ENCODE measurements at places on chromosomes 7 and 10.
A peak's percentile ranks its signal among the peaks of the same experiment; 100 is the strongest.

- DNase-seq = no peak
These were observed 484.5 kb upstream of the ZMIZ1 start for GRCh38 chr10:78584266-78584665.

DNA sequence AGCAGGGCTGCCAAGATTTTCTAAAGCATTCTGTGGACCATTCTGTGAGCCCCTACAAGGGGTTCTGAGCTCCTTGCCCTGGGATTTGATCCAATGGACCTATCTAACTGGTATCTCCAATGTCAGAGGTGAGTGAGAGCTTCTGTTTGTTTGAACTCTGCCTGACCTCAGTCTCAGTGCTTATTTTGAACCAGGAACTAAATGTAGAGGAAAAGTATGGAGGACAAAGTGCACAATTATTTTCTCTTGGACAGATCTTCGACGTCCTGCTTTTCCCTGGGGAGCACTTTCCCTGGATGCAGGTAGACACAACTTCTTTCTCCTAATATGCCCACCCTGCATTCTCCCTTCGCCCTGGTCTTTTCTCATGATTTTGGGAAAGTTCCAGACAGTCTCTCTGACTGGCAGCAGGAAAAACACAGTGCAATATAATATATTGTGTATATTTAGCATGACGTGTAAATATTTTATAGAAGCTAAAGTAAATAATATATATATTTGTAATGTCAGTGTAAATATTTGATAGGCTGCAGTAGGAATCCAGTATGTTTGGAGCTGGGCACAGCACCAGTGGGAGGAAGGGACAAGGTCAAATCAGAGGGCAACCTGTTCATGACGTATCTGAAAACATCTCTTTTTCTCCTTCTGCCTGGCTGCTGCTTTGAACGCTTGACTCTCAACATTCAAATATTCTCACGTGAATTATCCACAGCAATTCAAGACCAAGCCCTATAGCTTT is 184.0 kb upstream of the LYZL1 start:
- DNase-seq = no peak

GRCh38 chr7:158602905-158603772 is 15.5 kb upstream of the PTPRN2 start:
- DNase-seq = no peak

DNA sequence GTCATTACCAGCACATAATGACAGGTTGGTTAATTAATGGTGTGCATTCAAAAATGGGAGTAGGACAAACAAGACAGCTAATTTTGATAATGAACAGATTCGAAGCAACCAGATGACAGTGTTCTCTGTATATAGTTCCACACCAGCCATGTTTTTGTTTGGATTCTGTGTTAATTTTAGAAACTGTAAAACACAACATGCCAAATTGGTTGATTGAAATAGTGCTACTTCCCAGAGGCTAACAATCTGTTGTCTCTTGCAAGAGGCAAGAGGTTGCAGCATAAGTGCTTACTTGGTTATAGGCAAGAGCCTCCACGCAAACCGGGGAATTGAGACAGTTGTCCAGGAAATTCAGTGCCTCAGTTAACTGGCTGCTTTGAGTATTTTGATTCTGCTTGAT is 170.2 kb upstream of the HABP2 start:
- DNase-seq = no peak

- DNase-seq = no peak
These were observed 23.8 kb downstream of the PDGFA start for GRCh38 chr7:495761-496321.

DNA sequence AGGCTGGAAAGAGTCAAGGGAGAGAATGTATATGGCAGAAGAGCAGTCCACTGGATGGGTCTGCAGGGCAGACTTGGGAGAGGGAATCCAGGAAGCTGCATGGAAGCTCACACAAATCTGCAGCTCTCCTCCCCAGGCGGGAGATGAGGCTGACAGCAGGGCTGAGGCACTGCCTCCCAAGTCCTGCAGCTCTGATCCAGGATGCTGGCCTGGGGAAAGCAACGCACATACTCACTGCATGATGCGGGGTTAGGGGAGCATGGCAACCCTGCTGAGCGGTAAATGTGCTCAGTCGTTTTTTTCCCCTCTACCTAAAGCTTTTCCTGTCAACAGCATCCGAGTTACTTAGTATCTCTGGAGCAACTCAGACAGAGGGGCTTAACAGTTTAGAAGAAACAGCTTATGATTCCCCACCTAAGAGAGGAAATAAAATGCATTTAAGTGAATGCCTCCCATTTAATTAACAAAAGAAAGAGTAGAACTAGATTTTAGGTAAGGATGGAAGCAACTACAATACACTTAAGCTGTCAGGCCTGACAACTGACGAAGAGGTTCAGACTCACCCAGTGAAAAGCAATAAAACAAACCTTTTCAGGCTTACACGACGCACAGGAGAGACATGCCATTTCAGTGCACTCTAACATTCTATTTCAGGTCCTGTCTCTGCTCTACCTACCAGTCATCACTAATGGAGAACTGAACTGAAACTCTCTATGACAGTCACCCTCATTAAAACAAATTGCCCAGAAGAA is 37.0 kb downstream of the CHCHD3 start:
- DNase-seq = no peak

- DNase-seq = no peak
These were observed 29.5 kb downstream of the NAMPT start for GRCh38 chr7:106255246-106255645.

GRCh38 chr7:123715799-123716198 is 33.0 kb downstream of the WASL start:
- DNase-seq = no peak

GRCh38 chr10:55500931-55501559 is 700.0 kb upstream of the PCDH15 start:
- DNase-seq = no peak

GRCh38 chr7:69318794-69319193 is 279.5 kb upstream of the AUTS2 start:
- no peak for DNase-seq

DNA sequence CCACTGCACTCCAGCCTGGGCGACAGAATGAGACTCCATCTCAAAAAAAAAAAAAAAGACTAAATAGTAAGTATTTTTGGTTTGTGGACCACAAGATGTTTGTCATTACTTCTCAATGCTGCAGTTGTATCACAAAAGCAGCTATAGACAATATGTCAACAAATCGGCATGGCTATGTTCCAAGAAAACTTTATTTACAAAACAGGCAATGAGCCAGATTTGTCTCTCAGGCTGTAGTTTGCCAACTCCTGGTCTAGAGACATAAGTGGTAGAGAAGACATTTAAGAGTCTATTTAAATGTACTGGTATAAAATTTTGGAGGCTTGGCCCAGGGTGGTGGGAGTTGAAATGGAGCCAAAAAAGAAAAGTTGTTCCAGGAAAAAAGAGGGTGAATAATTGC is 185.8 kb downstream of the SORCS1 start:
- DNase-seq = no peak

DNA sequence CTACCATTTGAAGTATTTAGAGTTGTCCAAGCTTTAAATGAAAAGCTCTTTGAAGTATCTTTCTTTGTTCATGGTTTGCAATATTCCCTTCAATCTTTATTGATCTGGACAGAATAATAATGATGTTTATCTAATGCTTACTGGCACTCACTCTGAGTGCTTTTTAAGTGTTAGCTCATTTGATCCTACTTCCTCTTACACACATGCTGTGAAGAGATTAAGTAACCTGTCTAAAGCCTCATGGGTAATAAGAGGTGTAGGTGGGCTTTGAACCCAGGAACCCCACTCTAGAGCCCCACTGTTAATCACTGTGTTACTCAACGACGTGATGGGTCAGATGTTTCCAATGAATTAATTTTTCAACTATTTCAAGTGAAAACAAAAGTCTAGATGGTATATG is 31.1 kb upstream of the ADD3 start:
- no peak for DNase-seq

DNA sequence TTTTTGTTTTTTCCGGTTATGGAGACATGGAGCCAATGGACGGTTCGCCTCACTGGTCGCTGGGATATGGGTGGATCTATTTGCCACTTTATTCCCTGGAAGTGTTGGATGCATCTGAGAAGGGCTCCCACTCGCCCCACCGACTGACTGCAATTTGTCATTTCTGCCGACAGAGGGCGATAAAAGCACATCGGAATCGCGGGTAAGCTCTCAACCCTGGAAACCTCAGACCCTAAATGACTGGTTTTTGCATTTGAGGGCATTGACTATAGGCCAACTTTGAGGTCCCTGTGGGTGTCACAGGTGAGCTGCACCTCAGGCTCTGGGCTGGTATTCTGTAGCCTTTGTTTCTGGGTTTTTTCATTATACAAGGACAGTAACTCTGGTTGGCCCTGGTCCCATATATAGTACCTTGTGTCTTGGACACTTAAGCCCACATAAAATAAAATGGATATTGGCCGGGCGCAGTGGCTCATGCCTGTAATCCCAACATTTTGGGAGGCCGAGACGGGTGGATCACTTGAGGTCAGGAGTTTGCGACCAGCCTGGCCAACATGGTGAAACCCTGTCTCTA is 11.9 kb upstream of the OPALIN start:
- DNase-seq = peak; percentile 49

DNA sequence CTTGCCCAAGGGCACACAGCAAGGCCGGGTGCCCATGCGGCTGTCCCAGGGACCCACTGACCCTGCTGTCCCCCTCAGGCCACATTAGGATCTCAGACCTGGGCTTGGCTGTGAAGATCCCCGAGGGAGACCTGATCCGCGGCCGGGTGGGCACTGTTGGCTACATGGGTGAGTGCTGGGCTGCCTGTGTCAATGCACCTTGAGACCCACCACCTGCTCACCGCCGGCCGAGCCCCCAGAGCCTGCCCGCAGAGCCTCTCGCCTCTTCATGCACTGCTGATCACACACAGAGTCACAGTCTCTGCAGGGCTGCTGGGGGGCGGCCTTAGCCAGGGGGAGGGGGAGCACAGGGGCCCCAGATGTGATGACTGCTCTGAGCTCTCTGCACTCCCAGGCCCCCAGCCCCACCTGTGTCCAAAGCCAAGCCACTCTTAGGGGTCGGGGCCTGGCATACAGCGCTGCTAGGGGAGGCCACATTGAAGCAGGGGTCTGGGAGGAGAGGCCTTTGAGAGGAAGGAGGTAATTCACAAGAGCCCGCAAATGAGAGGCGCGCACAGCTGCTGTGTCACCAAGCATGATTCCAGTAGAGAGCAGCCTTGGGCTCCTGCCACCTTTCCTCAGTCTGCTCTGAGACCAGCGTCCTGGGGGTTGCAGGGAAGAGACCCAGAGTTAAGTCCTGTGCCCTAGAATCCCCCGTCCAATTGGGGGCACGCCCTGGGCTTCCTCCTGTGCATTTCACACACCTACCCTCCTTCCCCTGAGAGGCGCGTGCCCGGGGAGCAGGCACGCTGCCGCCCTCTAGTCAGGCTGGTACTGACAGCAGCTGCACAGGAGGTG is 100.4 kb downstream of the RGS10 start:
- DNase-seq = no peak

DNA sequence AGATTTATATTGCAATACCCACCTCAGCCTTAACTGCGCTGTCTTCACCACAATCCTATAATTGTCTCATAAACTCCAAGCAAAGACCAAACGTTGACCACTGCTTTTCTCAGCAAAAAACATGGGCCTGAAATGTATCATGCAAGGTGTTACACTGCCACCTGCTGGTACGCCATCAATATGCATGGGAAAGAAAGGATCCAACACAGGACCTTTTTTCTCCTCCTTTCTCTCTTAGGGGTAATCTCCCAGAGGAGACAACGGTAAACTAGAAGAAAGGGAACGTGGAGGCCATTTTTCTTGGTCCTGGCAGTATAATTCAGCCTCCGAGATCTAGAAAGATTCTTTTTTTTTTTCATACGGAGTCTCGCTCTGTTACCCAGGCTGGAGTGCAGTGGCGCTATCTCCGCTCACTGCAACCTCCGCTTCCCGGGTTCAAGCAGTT is 79.1 kb upstream of the MPP7 start:
- DNase-seq = peak; percentile 87

- DNase-seq = no peak
These were observed 24.6 kb downstream of the CACNB2 start for GRCh38 chr10:18164748-18165361.

GRCh38 chr7:131385039-131385605 is 57.4 kb downstream of the MKLN1 start:
- no peak for DNase-seq
